Keratinocyte (primary cell): ENCODE measurements at places on chromosomes 2 and 18.
A peak's percentile ranks its signal among the peaks of the same experiment; 100 is the strongest.

GRCh38 chr2:47935071-47935470 is 28.8 kb upstream of the FBXO11 start:
- DNase-seq = no peak

DNA sequence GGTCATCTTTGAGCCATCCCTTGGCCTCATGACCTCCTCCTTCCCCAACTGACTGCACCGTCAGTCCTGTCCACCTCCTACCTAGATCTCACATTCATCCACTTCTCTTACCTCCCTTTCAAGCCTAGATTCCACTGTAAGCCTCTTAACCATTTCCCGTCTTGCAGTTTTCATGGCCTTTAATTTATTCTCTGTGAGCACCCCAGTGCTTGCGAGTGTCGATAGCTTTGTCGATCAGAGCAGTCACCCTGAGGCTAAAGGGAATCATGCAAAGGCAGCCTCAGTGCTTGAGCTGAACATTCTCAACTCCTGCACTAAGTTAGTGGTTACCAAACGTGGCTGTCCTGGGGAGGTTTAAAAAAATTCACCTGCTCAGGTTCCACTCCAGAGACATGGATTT is 14.7 kb downstream of the ARHGAP25 start:
- no peak for DNase-seq

DNA sequence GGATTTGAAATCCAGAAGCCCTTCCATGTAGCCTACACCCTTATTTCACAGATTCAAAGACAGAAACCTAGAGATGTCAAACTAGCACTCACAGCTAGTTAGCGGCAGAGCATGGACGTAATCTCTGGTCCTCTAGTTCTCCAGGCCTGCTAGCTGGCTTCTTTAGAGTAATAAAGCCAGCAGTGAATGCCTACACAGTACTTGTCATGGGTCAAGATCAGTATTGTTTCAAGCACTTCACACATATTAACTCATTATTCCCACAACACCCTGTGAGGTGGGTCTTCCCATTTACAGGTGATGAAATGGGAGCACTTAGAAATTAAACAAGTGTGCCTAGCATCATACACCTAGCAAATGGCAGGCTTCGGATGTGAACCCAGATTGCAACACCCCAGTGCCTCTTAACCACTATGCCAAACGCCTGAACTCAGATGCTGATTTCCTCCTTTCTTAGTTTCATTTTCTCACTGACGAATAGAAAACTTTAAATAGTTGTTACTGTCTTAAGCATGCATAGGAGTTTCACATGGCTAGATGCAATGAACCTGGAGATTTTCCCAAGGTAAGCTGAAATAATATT is 14.5 kb upstream of the ZBTB14 start:
- DNase-seq = no peak

DNA sequence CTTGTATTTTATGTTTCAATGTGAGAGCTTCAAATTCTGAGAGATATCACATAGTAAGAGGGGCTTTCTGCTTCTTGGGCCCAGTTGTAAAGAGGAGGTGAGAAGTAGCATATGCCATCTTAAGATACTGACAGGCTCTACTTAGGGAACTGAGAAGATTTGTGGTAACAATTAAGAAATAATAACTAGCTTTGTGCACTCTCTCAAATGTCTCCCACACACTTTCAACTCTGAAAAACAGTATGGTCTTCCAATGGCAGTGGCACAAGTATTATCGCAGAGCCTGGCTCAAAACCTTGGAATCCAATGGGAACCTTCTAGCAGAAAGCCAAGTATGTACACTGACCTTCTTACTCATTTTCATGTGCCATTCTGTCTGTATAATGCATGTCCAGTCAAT is 80.3 kb upstream of the FAM237A start:
- DNase-seq = no peak

DNA sequence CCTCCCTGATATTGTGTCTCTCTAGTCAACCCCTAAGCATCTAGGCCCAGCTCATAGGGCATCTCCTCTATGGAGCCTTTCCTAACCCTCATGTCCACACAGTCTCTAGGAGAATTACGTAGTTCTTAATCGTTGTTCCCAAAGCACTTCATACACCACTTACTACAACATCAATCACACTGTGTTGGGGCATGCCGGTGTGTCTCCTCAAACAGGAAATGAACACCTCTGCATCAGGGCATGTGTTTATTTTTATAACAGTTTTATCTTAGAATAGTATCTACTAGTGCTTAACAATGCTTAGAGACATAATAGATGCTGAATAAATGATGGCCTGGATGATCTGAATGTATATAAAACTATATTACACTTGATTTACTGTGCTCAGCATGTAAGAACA is 19.7 kb downstream of the CYP1B1 start:
- no peak for DNase-seq

DNA sequence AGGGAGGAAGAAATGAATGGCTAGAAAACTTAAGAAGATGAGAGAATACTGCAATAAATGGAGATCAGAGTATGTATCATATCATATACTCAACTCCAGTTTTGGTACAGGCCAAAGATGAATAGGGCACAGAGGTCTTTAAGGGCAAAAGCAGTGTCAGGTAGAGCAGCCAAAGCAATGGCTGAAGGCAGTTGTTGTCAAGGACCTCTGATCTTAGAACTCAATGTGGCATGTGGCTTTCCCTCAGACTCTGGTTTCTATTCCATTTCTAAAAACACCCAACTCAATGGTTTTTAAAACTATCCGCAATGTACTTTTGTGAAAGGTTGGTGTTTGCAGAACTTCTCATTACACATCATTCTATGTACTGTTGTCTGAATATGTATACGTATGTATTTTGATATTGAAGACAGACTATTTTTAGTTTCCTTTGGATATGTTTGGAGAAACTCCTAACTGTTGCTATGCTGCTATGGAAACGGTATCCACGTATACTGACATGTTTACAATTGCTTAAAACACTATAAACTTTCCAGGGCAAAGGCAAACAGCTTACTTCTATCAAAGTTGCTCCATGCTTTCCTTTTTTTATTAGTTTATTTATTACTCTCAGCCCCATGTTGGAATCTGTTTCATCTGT is 58.1 kb upstream of the PELI1 start:
- DNase-seq = no peak

DNA sequence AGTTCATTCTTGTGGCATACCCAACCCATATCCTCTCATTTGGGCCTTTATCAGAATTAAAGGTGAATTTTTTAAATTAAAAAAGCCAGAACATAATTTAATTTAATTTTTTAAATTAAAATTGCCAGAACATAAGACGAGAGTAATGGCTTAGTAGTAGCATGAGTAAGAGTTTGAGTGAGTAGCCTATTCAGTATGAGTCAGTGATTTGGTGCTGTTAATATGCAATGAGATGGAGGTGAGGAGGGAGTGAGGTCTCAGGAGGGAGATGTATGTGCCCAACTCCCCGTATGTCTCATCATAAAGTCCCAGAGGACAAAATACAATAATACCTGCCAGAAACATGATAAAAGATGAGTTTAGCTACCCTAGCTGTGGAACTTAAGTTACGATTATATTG is 115.3 kb upstream of the THOC1 start:
- no peak for DNase-seq

DNA sequence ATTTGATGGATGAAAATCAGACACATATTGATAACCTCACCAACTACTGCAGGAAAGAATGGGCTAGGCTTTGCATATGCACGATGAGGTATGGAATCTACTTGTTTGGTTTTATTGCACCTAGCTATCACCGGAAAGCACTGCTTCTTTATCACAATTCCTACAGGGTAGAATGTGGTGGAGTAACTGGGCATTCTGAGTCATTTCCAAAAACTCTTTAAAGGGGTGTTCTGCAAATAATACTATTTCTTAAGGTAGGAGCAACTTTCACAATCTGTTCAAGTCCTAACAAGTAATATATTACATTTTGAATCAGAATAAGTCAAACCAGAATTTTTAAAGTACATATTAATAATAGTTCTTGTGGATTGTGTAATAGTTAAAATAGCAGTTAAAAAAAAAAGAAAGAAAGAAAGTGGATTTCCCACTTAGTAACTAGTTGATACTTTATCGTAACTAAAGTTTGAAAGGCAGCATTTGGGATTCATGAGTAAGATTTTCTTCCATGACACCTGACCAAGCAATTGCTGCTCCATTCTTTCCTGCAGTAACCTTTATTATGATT is 40.5 kb downstream of the INO80C start:
- DNase-seq = peak; percentile 88
